Upper lobe of left lung (tissue), 6 donors: ENCODE measurements at places on chromosomes 16 and 17. TPM values are rescaled to one million over a fixed set of nuclear protein-coding genes. Genes with fewer than 3 reads are reported as not detected.

The FSCN2 gene
- total RNA-seq = 7.0 TPM

The RNF43 gene
- total RNA-seq = 19.1 TPM

The SLFN11 gene
- 57.6 TPM for total RNA-seq

The DYNLRB2 gene
- total RNA-seq = 10.5 TPM

The CCT6B gene
- total RNA-seq = 2.4 TPM

The ZFPM1 gene
- total RNA-seq = 5.8 TPM

The PTGES3L gene
- 0.76 TPM for total RNA-seq

DNA sequence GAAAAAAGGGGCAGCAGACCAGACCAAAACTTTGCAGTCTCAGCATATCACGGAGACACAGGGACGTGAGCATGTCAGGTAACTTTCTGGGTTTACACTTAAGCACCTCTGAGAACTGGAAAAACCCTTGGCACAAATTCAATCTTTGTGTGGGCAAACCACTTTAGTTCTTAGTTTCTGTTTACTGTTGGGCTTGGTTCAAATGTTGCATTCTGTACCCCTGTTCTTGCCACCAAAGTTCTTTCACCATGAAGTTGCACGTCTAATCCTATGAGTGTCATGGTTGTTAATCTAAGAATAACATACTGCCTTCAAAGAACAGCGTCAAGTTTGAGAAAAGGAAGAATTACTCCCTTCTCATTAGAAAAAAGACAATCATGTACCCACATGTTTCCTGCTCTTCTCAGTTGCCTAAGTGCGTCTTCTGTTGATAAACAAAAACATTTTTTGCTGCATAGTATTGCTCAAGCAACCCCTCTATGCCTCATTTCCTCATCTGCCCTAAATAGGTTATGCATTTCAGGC is 11.6 kb downstream of the KRT33A start:
- no peak overlapping the region for H3K4me3 ChIP-seq
- no peak overlapping the region for H3K27ac ChIP-seq
- H3K36me3 ChIP-seq = no peaks in the 10 kb centered on the region

- H3K27ac ChIP-seq = no peak overlapping the region
- H3K27me3 ChIP-seq = no peaks in the 10 kb centered on the region
- DNase-seq = no peak
- no peaks in the 10 kb centered on the region for H3K36me3 ChIP-seq
- H3K4me1 ChIP-seq = no peaks in the 10 kb centered on the region
- no peak overlapping the region for H3K4me3 ChIP-seq
Measured at GRCh38 chr16:83743241-83743640, 64.5 kb upstream of the HSBP1 start.

- H3K4me1 ChIP-seq = peaks cover 28% of the 10 kb centered on the region
- DNase-seq = no peak
- peak overlapping the region; percentile 85 for H3K4me3 ChIP-seq
- no peaks in the 10 kb centered on the region for H3K27me3 ChIP-seq
- peak overlapping the region; percentile 13 for H3K27ac ChIP-seq
- H3K36me3 ChIP-seq = peaks cover 8% of the 10 kb centered on the region
Measured at GRCh38 chr17:81509972-81510784, 2.4 kb downstream of the ACTG1 start.

GRCh38 chr16:81627024-81627423 is 152.1 kb upstream of the PLCG2 start:
- no peak overlapping the region for H3K27ac ChIP-seq
- no peak for DNase-seq
- H3K4me3 ChIP-seq = no peak overlapping the region
- no peaks in the 10 kb centered on the region for H3K27me3 ChIP-seq
- H3K4me1 ChIP-seq = peaks cover 13% of the 10 kb centered on the region

GRCh38 chr17:70879401-70879800 is 710.1 kb downstream of the KCNJ2 start:
- H3K27ac ChIP-seq = no peak overlapping the region
- no peak for DNase-seq
- H3K4me3 ChIP-seq = no peak overlapping the region
- no peaks in the 10 kb centered on the region for H3K36me3 ChIP-seq

GRCh38 chr17:74339537-74340195 is 13.6 kb downstream of the KIF19 start:
- no peak overlapping the region for H3K27ac ChIP-seq
- no peak overlapping the region for H3K4me3 ChIP-seq
- no peaks in the 10 kb centered on the region for H3K36me3 ChIP-seq
- no peaks in the 10 kb centered on the region for H3K4me1 ChIP-seq

GRCh38 chr16:54094641-54095040 is 191.9 kb downstream of the IRX3 start:
- no peaks in the 10 kb centered on the region for H3K27me3 ChIP-seq
- no peak for DNase-seq
- no peak overlapping the region for H3K4me3 ChIP-seq
- H3K27ac ChIP-seq = no peak overlapping the region

GRCh38 chr17:10648956-10649355 is 8.2 kb downstream of the MYH3 start:
- H3K27ac ChIP-seq = no peak overlapping the region
- H3K4me3 ChIP-seq = no peak overlapping the region
- no peaks in the 10 kb centered on the region for H3K4me1 ChIP-seq
- DNase-seq = no peak
- peaks cover 4% of the 10 kb centered on the region for H3K36me3 ChIP-seq

DNA sequence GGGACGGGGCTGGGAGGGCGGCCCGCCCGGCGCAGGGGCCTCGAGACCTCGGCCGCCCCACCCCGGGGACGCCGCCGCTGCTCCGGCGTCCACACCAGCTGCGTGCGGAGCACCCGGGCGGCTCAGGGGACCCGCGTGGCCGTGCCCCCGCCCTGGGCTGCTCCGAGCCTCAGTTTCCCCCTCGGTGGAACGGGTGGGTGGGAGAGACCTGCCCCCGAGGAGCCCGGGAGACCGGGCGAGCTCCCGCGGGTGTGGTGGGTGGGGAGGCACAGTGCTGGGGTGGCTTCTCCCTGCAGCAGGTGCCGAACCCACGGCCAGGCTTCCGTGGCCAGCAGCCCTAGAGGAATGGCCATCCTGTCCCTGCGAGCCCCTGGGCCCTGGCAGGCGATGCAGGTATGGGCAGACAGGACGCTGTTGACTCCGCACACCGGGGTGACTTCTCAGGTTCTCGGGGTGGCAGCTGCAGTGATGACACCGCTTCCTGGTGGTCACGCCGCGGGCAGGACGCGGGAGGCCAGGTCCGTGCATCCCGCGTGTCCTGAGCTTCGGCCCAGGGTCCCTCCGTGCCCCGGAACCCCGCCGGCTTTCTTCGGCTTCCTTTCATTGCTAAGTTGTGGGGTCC is 677 bp downstream of the DEF8 start:
- no peaks in the 10 kb centered on the region for H3K36me3 ChIP-seq
- peak overlapping the region; percentile 63 for H3K4me3 ChIP-seq
- H3K27me3 ChIP-seq = no peaks in the 10 kb centered on the region

GRCh38 chr17:57662644-57663308 is 82.3 kb downstream of the CCDC182 start:
- H3K4me1 ChIP-seq = peaks cover 10% of the 10 kb centered on the region
- peak; percentile 90 for DNase-seq
- H3K36me3 ChIP-seq = no peaks in the 10 kb centered on the region
- H3K27me3 ChIP-seq = no peaks in the 10 kb centered on the region

GRCh38 chr16:25140459-25140858 is 28.9 kb downstream of the LCMT1 start:
- no peak for DNase-seq
- H3K4me1 ChIP-seq = no peaks in the 10 kb centered on the region
- H3K36me3 ChIP-seq = peaks cover 31% of the 10 kb centered on the region
- no peak overlapping the region for H3K4me3 ChIP-seq

- H3K4me1 ChIP-seq = no peaks in the 10 kb centered on the region
- H3K27ac ChIP-seq = no peak overlapping the region
- no peak overlapping the region for H3K4me3 ChIP-seq
Measured at GRCh38 chr16:26705346-26705745, 361.4 kb upstream of the C16orf82 start.

- peak; percentile 94 for DNase-seq
- H3K27me3 ChIP-seq = no peaks in the 10 kb centered on the region
- H3K36me3 ChIP-seq = peaks cover 56% of the 10 kb centered on the region
- peak overlapping the region; percentile 99 for H3K27ac ChIP-seq
- H3K4me1 ChIP-seq = peaks cover 38% of the 10 kb centered on the region
Measured at GRCh38 chr17:76725580-76726230, 701 bp downstream of the JMJD6 start.

- H3K27me3 ChIP-seq = no peaks in the 10 kb centered on the region
- DNase-seq = peak; percentile 83
- H3K36me3 ChIP-seq = no peaks in the 10 kb centered on the region
- H3K27ac ChIP-seq = peak overlapping the region; percentile 42
Measured at GRCh38 chr17:77409282-77410161, 268.8 kb downstream of the SEC14L1 start.

DNA sequence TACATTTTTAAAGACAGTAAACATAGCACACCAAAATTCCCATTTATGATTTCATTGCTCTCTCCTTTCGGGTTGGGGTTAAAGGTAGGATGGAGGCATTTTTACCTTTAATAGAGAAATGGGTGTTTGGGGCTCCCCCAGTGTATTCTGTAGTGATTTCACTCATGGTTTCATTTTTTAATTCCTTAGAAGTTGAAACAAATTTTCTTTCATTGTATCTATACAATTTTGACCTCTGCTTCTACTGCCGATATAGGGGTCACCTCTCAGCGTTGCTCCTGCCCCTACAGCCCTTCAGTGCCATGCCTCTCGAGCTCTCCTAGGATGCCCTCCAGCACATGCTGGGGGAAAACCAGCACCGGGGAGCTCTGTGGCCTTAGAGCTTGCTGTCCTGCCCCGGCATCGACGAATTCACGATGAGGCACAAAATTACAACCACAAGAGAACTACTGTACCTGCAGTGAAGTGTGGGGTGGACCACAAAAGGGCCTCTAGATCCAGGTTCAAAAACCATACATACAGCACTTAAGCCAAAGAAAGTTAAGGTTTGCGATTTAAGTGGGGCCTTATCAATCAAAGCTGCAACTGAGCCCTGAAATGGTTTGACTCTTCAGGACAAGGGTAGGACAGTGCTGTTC is 39.3 kb downstream of the LITAFD start:
- peaks cover 70% of the 10 kb centered on the region for H3K36me3 ChIP-seq
- H3K4me1 ChIP-seq = no peaks in the 10 kb centered on the region
- DNase-seq = no peak
- H3K27ac ChIP-seq = no peak overlapping the region

- peak overlapping the region; percentile 61 for H3K27ac ChIP-seq
- H3K36me3 ChIP-seq = no peaks in the 10 kb centered on the region
- no peak overlapping the region for H3K4me3 ChIP-seq
- H3K4me1 ChIP-seq = peaks cover 24% of the 10 kb centered on the region
Measured at GRCh38 chr17:63930951-63931575, 1.1 kb downstream of the CD79B start.

- DNase-seq = no peak
- no peaks in the 10 kb centered on the region for H3K27me3 ChIP-seq
- no peak overlapping the region for H3K27ac ChIP-seq
- no peaks in the 10 kb centered on the region for H3K36me3 ChIP-seq
- no peak overlapping the region for H3K4me3 ChIP-seq
Measured at GRCh38 chr16:75052481-75053202, 53.8 kb downstream of the ZNRF1 start.

DNA sequence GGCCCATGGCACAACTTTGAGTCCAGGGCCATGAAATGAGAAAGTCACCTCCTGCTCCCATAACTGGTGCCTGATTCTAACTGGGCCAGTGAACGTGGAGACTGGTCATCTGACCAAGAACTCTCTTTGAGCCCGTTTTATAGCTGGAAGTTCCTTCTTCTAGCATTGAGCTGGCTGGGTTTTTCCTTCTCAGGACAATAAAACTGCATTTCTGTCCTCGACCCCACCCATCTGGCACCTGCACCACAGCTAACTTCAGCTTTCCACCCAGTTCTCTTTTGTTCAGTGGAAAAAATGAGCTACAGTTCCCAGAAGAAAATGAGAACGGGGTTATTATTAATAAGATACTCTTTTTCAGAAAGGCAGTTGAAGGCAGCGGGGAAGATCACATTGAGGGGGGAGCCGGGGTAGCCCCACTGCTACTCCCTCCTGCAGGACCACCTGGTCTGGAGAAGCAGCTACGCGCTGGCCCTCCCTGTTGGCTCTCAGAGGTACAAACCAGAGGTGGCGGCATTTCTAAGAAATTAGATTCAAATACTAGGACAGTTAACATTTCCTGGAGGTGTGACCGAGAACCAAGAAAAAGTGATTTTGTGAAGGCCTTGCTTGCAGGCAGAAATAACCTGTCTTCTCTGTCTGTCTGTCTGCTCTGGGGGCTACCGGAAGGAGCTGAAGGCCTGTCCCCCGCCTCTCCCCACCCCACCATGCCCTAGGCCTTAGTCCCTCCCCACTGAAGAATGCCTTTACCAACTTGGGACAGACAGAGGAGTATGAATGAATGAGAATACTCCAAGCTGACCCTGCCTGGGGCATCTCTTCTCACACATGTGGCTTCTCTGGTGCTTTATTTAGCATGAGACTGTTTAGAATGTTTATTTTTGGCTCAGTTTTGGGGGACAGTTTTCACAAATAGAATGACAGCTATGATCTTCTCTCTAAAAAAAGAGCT is 123.9 kb downstream of the XYLT1 start:
- no peaks in the 10 kb centered on the region for H3K27me3 ChIP-seq
- no peak overlapping the region for H3K4me3 ChIP-seq
- peaks cover 20% of the 10 kb centered on the region for H3K4me1 ChIP-seq
- no peak overlapping the region for H3K27ac ChIP-seq
- H3K36me3 ChIP-seq = no peaks in the 10 kb centered on the region
